Muscle of leg (tissue), 16 donors: ENCODE measurements at places on chromosomes 13 and 19. TPM values are rescaled to one million over a fixed set of nuclear protein-coding genes. Genes with fewer than 3 reads are reported as not detected.
A peak's percentile ranks its signal among the peaks of the same experiment; 100 is the strongest.

- DNase-seq = no peak
Measured at GRCh38 chr19:47071731-47072130, 23.3 kb upstream of the TMEM160 start.

DNA sequence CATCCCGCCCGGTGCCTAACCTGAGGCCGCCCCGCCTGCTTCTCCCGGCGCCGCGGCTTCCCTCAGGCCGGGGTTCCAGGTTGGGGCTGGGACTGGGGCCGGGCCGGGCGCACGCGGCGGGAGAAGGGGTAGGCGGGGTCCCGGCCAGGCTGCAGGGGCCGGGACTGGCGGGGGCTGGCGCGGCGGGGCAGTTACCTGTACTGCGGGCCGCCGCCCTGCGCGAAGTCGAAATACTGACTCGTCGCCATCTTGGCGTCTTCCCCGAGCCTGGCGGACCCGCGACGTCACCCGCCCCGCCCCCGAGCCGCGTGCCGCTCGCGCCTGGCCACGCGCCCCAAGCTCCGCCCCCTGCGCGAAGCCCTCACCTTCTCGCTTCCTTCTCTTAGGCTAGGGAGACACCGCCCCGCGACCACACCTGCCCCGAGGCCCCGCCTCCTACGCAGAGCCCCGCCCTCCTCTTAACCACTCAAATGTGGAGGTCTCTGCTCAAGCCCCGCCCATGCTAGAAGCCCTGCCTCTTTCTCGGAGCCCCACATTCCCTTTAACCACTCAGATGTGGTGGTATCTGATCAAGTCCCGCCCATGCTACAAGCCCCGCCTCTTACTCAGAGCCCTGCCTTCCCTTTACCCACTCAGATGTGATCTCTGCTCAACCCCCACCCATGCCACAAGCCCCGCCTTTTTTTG is at the start of gene ZFR2:
ZFR2 (minus strand) TSS at position 269 of the 687 bp plus-strand sequence; CDS start at position 248, 21 bp downstream.
- DNase-seq = no peak

- no peak for DNase-seq
Measured at GRCh38 chr19:19059837-19060611, 3.8 kb upstream of the SLC25A42 start.

- no peak for DNase-seq
Measured at GRCh38 chr19:55552206-55552605, 6.9 kb upstream of the SBK3 start.

- DNase-seq = peak; percentile 94
Measured at GRCh38 chr13:40589285-40590109, 76.9 kb downstream of the FOXO1 start.

DNA sequence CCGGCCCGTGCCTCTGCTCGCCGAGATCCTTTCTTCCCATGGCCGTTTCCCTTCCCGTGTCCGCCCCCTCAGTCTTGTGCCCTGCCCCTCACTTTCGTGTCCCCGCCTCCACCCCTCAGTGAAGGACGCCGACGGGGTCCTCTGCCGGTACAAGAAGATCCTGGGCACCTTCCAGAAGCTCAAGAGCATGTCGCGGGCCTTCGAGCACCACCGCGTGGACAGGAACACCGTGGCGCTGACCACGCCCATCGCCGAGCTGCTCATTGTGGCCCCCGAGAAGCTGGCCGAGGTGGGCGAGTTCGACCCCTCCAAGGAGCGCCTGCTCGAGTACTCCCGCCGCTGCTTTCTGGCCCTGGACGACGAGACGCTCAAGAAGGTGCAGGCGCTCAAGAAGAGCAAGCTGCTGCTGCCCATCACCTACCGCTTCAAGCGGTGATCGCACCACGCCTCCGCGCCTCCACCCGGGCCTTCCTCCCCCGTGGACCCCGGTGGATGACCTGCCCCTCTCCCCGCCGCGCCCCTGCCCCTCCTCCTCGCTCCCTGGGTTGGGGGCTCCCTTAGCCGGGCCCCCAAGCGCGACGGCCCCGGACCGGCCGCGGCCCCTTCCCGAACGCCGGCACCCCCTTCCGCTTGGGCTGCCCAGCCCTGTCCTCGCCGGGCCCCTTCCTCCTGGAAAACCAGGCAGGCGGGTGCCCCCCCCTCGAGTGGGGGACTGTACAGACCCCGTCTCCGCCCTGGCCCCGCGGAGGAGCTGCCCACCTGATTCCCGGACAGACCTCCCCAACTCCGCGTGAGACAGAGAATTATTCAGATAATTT is 2.3 kb upstream of the U2AF2 start:
- DNase-seq = peak; percentile 56

DNA sequence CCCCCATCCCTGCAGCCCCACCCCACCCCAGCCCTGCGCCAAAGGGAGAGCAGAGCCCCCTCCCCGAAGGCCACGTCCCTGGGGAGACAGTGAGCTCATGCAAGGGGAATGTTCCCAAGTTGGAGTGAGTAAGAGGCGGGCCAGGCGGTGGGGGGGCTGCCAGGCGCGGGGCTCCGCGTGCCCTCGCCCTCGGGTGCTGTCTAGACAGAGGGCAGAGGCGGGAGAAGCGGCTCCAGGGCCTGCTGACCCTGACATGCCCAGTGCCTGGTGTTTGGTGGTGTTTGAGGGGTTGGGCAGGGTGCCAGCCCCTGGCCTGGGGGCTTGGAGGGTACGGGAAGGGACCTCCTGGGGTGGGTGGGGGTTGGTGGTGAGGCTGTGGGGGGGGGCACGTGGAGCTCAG is 1.0 kb downstream of the FSTL3 start:
- DNase-seq = peak; percentile 73

DNA sequence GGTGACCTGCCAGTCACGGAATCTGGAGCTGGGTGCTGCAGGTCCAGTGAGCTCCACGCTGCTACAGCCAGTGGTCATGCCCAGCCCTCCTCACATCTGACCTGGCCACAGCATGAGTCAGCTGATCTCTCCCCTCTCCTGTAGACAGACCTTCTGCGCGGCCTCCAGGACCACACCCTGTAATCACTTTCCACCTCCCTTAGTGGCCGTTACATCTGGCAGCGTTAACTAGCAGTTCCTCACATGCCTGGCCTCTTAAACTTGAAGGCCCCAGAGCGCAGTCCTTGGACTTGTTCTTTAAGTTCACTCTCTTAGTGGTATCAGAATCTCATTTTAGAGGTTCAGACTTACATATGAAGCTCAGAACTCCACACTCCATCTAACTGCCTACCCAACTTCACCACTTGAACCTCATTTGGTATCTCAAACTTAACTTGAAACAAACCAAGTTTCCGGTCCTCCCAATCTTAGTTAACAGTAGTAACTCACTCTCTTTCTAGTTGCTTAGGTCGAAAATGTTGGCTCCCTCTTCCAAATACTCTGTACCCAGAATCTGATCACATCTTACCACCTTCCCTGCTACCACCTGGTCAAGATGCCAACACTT is 22.7 kb downstream of the MIPEP start:
- peak; percentile 25 for DNase-seq

- DNase-seq = no peak
Measured at GRCh38 chr13:44280456-44280855, 93.2 kb upstream of the SERP2 start.

DNA sequence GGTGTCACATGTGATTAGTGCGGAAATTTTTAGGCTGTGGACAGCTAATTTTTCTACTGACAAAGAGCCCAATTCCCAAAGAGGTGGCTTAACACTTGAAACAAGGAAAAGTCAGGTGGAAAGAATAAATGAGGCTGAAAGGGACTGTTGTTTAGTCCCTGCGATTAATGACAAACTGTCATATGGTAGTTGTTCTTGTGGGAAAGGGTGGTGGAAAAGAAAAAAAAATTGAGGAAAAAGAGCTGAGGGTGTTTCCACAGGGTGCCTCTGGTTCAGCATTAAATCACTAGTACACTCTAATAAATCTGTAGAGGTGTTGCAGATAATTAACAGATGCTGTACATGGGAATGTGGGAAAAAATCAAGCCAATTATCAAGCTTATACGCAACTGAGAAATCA is 300.7 kb downstream of the DNAJC15 start:
- DNase-seq = no peak

DNA sequence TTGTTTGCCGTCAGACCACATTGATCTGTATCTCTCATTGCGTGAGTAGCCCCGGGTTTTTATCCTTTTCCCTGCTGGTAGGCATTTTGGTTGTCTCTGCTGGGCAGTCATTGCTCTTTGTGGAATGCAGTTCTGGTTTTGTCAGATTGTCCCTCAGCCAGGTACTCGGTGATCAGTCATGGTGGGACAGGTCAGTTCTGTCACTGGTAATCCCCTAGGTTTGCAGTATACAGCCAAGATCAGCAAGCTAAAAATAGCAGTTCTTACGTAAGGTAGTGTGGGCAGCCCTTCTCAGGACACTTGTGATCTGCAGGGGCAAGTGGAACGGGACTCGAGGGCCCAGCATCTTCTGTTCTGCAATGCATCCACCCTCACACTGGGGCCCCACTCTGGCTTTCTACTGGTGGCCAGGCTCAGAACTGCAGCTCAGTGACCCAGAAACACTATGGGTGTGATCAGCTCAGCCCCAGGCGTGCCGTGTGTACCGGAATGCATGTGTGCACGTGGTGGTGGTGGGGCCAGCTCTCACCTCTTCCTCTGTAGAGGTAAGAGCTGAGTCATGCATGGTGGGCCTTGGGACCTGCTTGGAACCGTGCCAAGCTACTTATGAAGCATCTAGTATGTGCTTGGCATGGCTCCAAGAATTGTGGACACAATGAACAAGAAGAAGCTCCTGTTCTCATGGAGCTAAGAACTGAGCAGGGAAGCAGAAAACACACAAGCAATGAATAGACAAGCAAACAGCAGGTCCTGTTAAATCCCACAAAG is 6.3 kb downstream of the PLEKHF1 start:
- peak; percentile 55 for DNase-seq

DNA sequence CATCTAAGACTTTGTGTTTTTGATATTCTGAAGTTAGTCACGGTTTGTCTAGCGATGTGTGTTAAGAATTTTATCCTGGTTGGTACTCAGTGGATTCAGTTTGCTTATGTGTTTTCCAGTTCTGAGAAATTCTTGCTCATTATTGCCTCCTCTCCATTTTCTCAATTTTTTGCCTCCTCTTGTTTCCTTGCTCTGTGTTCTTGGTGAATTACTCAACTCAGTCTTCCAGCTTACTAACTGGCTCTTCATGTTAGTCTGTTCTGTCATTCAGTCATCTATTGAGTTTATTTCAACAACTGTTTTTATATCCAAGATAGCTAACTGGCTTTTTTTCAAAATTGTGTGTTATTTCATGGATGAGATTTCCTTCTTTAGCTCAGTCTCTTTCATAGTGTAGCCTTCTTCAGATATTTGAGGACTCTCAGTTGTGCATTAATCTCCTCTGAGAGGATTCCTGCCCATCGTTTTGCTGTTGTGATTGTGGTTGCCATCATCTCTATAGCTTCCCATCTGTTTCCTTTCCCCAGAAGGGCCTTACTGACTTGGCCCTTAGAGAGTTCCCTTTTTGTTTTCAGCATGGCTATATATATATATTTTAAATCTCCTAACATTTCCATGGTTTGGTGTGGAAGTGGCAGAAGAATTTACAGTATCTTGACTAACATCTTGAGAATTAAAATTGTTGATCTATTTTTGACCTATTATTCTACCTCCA is 6.2 kb downstream of the SETDB2 start:
- DNase-seq = no peak

- peak; percentile 72 for DNase-seq
Measured at GRCh38 chr19:4878491-4878968, 11.1 kb upstream of the PLIN3 start.

- DNase-seq = no peak
Measured at GRCh38 chr19:35355791-35356460, 2.3 kb upstream of the FFAR3 start.

- no peak for DNase-seq
Measured at GRCh38 chr13:25727810-25728209, 324.0 kb downstream of the SHISA2 start.

- no peak for DNase-seq
Measured at GRCh38 chr19:38699027-38699346, 45.3 kb downstream of the CAPN12 start.

- peak; percentile 58 for DNase-seq
Measured at GRCh38 chr13:57740719-57741118, 109.2 kb downstream of the PCDH17 start.

- DNase-seq = no peak
Measured at GRCh38 chr13:91297503-91297902, 50.0 kb upstream of the MIR17HG start.

DNA sequence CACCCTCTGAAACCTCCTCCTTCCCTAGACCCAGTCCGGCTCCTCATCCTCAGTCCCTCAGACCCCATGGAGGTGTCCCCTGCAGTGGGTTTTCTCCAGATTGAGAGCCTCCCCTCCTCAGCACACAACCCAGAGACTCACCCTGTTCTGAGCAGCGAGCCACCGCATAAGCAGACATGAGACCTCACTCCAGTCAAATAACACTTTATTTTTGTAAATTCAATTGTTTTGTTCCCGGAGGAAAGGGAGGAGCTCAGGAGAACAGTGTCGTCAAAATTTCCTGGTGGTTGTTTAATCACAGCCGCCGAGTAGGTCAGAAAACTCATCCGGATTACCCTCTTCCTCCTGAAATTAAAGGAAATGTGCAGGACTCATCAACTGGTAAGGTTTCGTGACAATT is 57.5 kb downstream of the ERICH4 start:
- peak; percentile 20 for DNase-seq

DNA sequence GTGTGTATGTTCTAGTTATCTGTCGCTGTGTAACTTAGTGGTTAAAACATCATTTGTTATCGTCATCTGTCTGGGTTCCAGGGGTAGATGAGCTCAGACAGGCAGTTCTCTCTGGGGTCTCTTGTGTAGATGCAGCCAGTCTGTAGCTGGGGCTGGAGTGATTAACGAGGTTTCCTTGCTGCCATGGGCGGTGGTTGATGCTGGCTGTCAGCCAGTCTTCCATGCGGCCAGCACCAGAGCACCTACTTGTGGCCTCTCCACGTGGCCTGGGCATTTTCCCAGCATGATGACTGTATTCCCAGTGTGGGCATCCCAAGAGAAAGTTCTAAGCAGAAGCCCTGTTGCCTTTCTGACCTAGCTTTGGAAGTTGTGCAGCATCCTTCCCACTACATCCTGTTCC is 10.7 kb downstream of the ERCC5 start:
- DNase-seq = no peak

The S1PR5 gene
- total RNA-seq = 0.75 TPM

The SYNGR4 gene
- not detected for total RNA-seq

The GPR18 gene
- total RNA-seq = 0.04 TPM

The LAIR1 gene
- 5.3 TPM for total RNA-seq
